Fibroblast of villous mesenchyme (primary cell): ENCODE measurements at places on chromosomes 4 and X. TPM values are rescaled to one million over a fixed set of nuclear protein-coding genes. Genes with fewer than 3 reads are reported as not detected.

Gene LIMCH1
- 3.9 and 8.4 TPM in 2 replicates for total RNA-seq

Gene NUDT10
- 0.32 and 1.3 TPM in 2 replicates for total RNA-seq

Gene CNKSR2
- 1.9 and 4.7 TPM in 2 replicates for total RNA-seq

Gene SLITRK2
- not detected in 2 replicates for total RNA-seq

Gene SPANXD
- total RNA-seq, result 0.43 TPM in 1 of 2 replicates, not detected in the other

Gene MAGIX
- total RNA-seq, result 1.9 and 2.2 TPM in 2 replicates

Gene PDZD4
- 0.32 and 0.43 TPM in 2 replicates for total RNA-seq

Gene MAGEA2
- total RNA-seq, result not detected in 2 replicates

Gene AREG
- total RNA-seq, result under 0.01 TPM in 1 of 2 replicates, not detected in the other

Gene SLC10A6
- under 0.01 TPM in 1 of 2 replicates, not detected in the other for total RNA-seq

Gene NOX1
- total RNA-seq, result under 0.01 TPM in 1 of 2 replicates, not detected in the other

Gene CFI
- 17.3 and 18.4 TPM in 2 replicates for total RNA-seq

Gene IQSEC2
- 11.0 and 13.8 TPM in 2 replicates for total RNA-seq

Gene SLITRK4
- total RNA-seq, result 3.0 and 6.1 TPM in 2 replicates

Gene HPGDS
- total RNA-seq, result not detected in 2 replicates

Gene TRIM60
- under 0.01 and 0.32 TPM in 2 replicates for total RNA-seq

Gene DDX53
- total RNA-seq, result under 0.01 TPM in 1 of 2 replicates, not detected in the other

Gene ARMCX5
- 15.5 and 18.0 TPM in 2 replicates for total RNA-seq

Gene AVPR2
- total RNA-seq, result under 0.01 TPM in 1 of 2 replicates, not detected in the other

Gene TCP11X2
- not detected in 2 replicates for total RNA-seq

Gene TMPRSS11F
- total RNA-seq, result not detected in 2 replicates

Gene ATP8A1
- 0.86 and 0.97 TPM in 2 replicates for total RNA-seq

Gene GAGE12J
- not detected in 2 replicates for total RNA-seq

Gene PTTG2
- total RNA-seq, result 0.43 and 0.64 TPM in 2 replicates

Gene DTHD1
- not detected in 2 replicates for total RNA-seq

Gene MGARP
- 41.2 and 106 TPM in 2 replicates for total RNA-seq

Gene BANK1
- 0.32 and 0.86 TPM in 2 replicates for total RNA-seq

Gene ARAP2
- 4.8 and 11.2 TPM in 2 replicates for total RNA-seq

Gene MAGEA1
- total RNA-seq, result not detected in 2 replicates

Gene TMEM255A
- under 0.01 TPM in 1 of 2 replicates, not detected in the other for total RNA-seq

Gene LAS1L
- 15.5 and 16.4 TPM in 2 replicates for total RNA-seq

Gene HSPA4L
- total RNA-seq, result 2.3 and 6.5 TPM in 2 replicates

Gene CXorf51A
- total RNA-seq, result not detected in 2 replicates

Gene BEND4
- total RNA-seq, result not detected in 2 replicates

Gene CT55
- not detected in 2 replicates for total RNA-seq

Gene SERPINA7
- total RNA-seq, result not detected in 2 replicates

Gene GATA1
- total RNA-seq, result not detected in 2 replicates

Gene ATP2B3
- total RNA-seq, result not detected in 2 replicates

Gene HMGN5
- 0.43 and 2.6 TPM in 2 replicates for total RNA-seq

Gene PRSS12
- total RNA-seq, result 11.7 and 19.3 TPM in 2 replicates

Gene INPP4B
- 51.9 and 64.3 TPM in 2 replicates for total RNA-seq

Gene ZFP42
- total RNA-seq, result under 0.01 TPM in 1 of 2 replicates, not detected in the other

Gene SPANXA1
- not detected in 2 replicates for total RNA-seq

Gene NLRP2B
- not detected in 2 replicates for total RNA-seq

Gene UGT2A3
- not detected in 2 replicates for total RNA-seq

Gene UCHL1
- 488 and 579 TPM in 2 replicates for total RNA-seq

Gene SOD3
- 14.2 and 21.9 TPM in 2 replicates for total RNA-seq

Gene GUCY1B1
- total RNA-seq, result 1.7 and 1.9 TPM in 2 replicates

Gene ODAM
- not detected in 2 replicates for total RNA-seq

Gene TAF7L
- total RNA-seq, result 0.32 and 1.3 TPM in 2 replicates

Gene SYN1
- 0.32 TPM in 1 of 2 replicates, not detected in the other for total RNA-seq

Gene APOO
- total RNA-seq, result 7.4 and 13.0 TPM in 2 replicates

Gene MORC4
- 30.6 and 33.7 TPM in 2 replicates for total RNA-seq

Gene HS6ST2
- not detected in 2 replicates for total RNA-seq

Gene PPARGC1A
- total RNA-seq, result 0.32 and 0.86 TPM in 2 replicates

Gene ZFX
- 66.4 and 82.5 TPM in 2 replicates for total RNA-seq

Gene CXCL8
- total RNA-seq, result 25.1 and 294 TPM in 2 replicates
